Esophagus squamous epithelium (tissue), 5 donors: ENCODE measurements at places on chromosomes 5 and 9. TPM values are rescaled to one million over a fixed set of nuclear protein-coding genes. Genes with fewer than 3 reads are reported as not detected.
A peak's percentile ranks its signal among the peaks of the same experiment; 100 is the strongest.

- H3K27ac ChIP-seq = no peak overlapping the region
- no peaks in the 10 kb centered on the region for H3K27me3 ChIP-seq
- no peak overlapping the region for H3K4me3 ChIP-seq
- H3K4me1 ChIP-seq = no peaks in the 10 kb centered on the region
- no peaks in the 10 kb centered on the region for H3K36me3 ChIP-seq
- no peak for DNase-seq
Observed at GRCh38 chr9:112786829-112787520, 36.4 kb downstream of the SNX30 start.

GRCh38 chr5:157278319-157279037 lies 12.6 kb downstream of the CYFIP2 start:
- no peaks in the 10 kb centered on the region for H3K27me3 ChIP-seq
- H3K27ac ChIP-seq = no peak overlapping the region
- DNase-seq = no peak
- no peak overlapping the region for H3K4me3 ChIP-seq
- no peaks in the 10 kb centered on the region for H3K4me1 ChIP-seq

- H3K27me3 ChIP-seq = no peaks in the 10 kb centered on the region
- no peaks in the 10 kb centered on the region for H3K36me3 ChIP-seq
- DNase-seq = no peak
- H3K27ac ChIP-seq = no peak overlapping the region
Observed at GRCh38 chr5:10338686-10339057, 14.8 kb upstream of the MARCHF6 start.

- H3K4me1 ChIP-seq = no peaks in the 10 kb centered on the region
- no peaks in the 10 kb centered on the region for H3K27me3 ChIP-seq
- no peaks in the 10 kb centered on the region for H3K36me3 ChIP-seq
- H3K27ac ChIP-seq = no peak overlapping the region
- H3K4me3 ChIP-seq = no peak overlapping the region
Observed at GRCh38 chr5:33800241-33800950, 91.4 kb downstream of the ADAMTS12 start.

DNA sequence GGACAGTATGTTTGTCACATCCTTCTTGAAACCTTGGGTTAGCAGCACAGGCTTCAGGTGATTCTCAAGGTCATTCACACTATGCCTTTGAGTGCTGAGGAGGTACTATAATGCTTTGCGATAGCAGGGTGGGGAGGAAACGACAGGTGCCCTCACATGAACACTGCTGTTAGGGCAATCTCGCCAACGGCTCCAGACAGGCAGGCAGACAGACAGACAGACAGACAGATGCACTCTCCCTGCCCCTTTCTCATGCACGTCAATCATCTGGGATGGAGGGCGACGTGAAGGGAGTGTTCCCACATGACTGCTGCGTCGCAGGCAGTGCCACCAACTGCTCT lies 82.9 kb downstream of the RAPGEF1 start:
- H3K4me3 ChIP-seq = no peak overlapping the region
- H3K27me3 ChIP-seq = no peaks in the 10 kb centered on the region
- no peaks in the 10 kb centered on the region for H3K36me3 ChIP-seq
- peak overlapping the region; percentile 69 for H3K27ac ChIP-seq
- no peak for DNase-seq

DNA sequence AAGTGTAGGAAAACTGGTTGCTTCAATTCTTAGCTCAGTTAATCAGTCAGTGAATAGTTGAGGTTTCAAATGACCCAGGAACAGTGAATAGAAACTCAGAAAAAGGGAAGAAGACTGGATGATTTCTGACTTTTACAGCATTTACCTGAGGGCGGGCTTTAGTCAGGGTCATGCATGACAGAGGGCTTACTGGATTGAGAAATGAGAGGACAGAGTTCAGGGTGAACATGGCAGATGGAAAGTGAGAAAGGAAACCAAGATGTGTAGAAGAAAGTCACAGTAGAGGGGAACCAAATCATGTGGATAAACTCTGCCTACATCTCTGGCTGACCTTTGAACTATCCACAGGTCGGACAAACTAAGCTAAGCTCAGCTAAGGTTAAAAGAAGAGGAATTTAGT lies 596.0 kb downstream of the SEMA5A start:
- no peaks in the 10 kb centered on the region for H3K27me3 ChIP-seq
- no peaks in the 10 kb centered on the region for H3K4me1 ChIP-seq
- H3K36me3 ChIP-seq = no peaks in the 10 kb centered on the region
- H3K4me3 ChIP-seq = no peak overlapping the region
- no peak for DNase-seq
- no peak overlapping the region for H3K27ac ChIP-seq

GRCh38 chr9:21543187-21543586 lies 61.1 kb upstream of the IFNE start:
- H3K4me3 ChIP-seq = no peak overlapping the region
- H3K4me1 ChIP-seq = no peaks in the 10 kb centered on the region
- DNase-seq = no peak
- H3K27me3 ChIP-seq = no peaks in the 10 kb centered on the region
- H3K27ac ChIP-seq = no peak overlapping the region

GRCh38 chr9:98879094-98879962 lies 64.4 kb upstream of the COL15A1 start:
- DNase-seq = no peak
- H3K27ac ChIP-seq = no peak overlapping the region
- no peaks in the 10 kb centered on the region for H3K36me3 ChIP-seq

MYOT gene
- total RNA-seq = 0.92 TPM

CCNO gene
- 1.6 TPM for total RNA-seq

- H3K4me3 ChIP-seq = no peak overlapping the region
- H3K4me1 ChIP-seq = peaks cover 30% of the 10 kb centered on the region
- no peak overlapping the region for H3K27ac ChIP-seq
- no peaks in the 10 kb centered on the region for H3K27me3 ChIP-seq
Observed at GRCh38 chr9:35903049-35903448, 3.0 kb upstream of the HRCT1 start.

ADGRD2 gene
- not detected for total RNA-seq

HTR4 gene
- total RNA-seq = 0.76 TPM

DNA sequence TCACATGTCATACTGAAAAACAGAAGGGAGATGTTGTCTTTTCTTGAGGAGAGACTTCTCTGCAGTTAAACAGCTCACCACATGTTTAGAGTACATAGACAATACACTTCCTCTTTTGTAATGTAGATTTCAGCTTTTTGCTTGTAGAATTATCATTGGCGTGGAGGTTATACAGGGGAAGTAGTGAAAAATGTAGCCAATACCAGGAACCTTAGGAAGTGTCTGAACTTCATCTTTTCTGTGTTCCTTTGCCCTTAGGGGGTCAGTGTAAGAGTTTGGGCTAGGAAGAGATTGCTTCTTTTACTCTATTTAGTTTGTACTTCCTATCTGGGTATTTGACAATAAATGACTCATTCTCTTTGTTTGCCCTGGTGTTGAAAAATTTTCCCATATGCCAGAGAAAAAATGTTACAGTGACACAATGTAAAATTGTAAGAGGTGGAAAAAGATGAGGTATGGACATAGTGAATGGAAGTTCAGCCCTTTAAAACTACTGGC lies 21.0 kb upstream of the CDKN2B start:
- H3K27ac ChIP-seq = peak overlapping the region; percentile 14
- no peak for DNase-seq
- no peak overlapping the region for H3K4me3 ChIP-seq
- H3K36me3 ChIP-seq = no peaks in the 10 kb centered on the region
- peaks cover 35% of the 10 kb centered on the region for H3K4me1 ChIP-seq
